ENCODE measurements at places on chromosomes 1 and 21. TPM values are rescaled to one million over a fixed set of nuclear protein-coding genes. Genes with fewer than 3 reads are reported as not detected.

TFF1 gene
- total RNA-seq: not detected

HRNR gene
- total RNA-seq: not detected

RPTN gene
- not detected for total RNA-seq

C1QTNF12 gene
- not detected for total RNA-seq

PLXNA2 gene
- total RNA-seq: 22.7 TPM

CSF3R gene
- total RNA-seq: not detected

ETV3L gene
- total RNA-seq: not detected

USH2A gene
- not detected for total RNA-seq

TEDDM1 gene
- not detected for total RNA-seq

C1orf185 gene
- not detected for total RNA-seq

FTCD gene
- total RNA-seq: not detected

CLCA1 gene
- not detected for total RNA-seq

SPRR5 gene
- total RNA-seq: not detected

UBASH3A gene
- total RNA-seq: not detected

OLIG2 gene
- total RNA-seq: not detected

CAPZB gene
- 117 TPM for total RNA-seq

CBR3 gene
- 2.9 TPM for total RNA-seq

GOLT1A gene
- not detected for total RNA-seq

RSPH1 gene
- not detected for total RNA-seq

HEYL gene
- total RNA-seq: 2.5 TPM
